ENCODE measurements at places on chromosomes 4 and X.

GRCh38 chr4:148081267-148081666 lies 349.4 kb downstream of the ARHGAP10 start:
- DNase-seq = no peak

- peak; percentile 46 for DNase-seq
Observed at GRCh38 chr4:95637043-95637600, 88.3 kb upstream of the UNC5C start.

GRCh38 chr4:24417206-24417605 lies 167.1 kb downstream of the DHX15 start:
- no peak for DNase-seq

DNA sequence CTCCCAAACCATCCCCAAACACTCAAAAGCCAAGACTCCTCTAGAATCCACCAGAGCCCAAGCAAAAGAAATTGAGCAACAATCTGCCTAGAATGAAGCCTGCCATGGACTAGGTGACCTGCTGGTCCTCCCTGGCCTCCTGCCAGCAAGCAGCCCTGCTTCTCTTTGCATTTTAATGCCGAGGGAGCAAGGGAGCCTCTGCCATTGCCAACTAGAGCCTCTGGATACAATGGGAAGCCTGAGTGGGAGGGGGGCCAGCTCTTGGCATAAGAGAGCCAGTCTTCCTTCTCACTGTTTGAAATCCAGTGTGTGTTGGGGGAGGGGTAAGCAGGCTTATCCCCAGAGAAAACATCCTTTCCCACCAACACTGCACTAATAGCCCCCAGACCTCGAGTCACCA lies 1.5 kb upstream of the GDPD2 start:
- DNase-seq = peak; percentile 16

GRCh38 chr4:81505726-81506125 lies 34.0 kb upstream of the RASGEF1B start:
- no peak for DNase-seq

DNA sequence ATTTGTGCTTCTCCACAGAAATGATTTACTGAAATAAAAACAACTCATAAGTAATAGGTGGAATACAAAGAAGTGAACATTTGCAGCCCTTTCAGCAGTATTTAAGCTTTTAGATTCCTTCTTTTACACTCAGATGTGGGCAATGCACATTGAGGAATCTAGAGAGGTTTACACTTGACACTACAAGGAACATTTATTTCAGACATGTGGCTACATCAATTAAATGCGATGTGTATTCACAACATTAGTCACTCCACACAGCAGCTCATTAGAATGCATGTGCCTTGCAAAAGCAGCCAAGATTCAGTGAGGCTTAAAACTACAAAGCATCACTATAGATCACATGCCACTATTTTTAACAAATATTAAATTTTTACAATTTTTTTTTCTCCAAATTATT lies 480.7 kb downstream of the INPP4B start:
- DNase-seq = no peak

- no peak for DNase-seq
Observed at GRCh38 chr4:69523385-69524132, 27.9 kb upstream of the UGT2B4 start.

DNA sequence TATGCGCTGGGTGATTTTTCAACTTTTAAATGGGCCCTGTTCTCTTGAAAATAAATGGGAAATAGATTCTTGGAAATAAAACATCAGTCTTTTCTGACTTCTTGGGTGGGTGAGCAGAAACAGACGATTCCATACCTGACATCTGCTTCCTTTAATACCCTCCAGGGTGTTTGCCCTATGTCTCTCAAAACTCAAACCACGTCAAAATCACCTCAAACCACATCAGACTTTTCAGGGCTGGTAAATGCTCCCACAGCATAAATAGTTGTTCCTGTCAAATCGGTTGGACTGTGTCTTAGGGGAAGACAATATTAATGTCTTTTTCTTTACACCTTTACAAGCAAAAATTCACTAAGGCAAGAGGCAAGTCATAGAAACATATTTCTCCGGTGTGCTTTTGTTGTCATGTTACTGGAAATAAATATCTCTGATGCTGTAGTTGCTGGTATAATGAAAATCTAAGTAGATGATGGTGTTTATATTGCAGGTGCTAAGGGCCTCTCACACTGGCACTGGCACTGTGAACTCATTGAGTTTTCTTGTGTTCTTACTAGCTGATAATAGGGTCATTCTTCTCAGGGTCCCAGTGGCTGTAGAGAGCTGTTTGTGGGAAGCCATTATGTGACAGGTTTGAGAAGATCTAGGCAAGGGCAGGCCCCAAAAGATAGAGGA lies 380.4 kb downstream of the RAPGEF2 start:
- no peak for DNase-seq

DNA sequence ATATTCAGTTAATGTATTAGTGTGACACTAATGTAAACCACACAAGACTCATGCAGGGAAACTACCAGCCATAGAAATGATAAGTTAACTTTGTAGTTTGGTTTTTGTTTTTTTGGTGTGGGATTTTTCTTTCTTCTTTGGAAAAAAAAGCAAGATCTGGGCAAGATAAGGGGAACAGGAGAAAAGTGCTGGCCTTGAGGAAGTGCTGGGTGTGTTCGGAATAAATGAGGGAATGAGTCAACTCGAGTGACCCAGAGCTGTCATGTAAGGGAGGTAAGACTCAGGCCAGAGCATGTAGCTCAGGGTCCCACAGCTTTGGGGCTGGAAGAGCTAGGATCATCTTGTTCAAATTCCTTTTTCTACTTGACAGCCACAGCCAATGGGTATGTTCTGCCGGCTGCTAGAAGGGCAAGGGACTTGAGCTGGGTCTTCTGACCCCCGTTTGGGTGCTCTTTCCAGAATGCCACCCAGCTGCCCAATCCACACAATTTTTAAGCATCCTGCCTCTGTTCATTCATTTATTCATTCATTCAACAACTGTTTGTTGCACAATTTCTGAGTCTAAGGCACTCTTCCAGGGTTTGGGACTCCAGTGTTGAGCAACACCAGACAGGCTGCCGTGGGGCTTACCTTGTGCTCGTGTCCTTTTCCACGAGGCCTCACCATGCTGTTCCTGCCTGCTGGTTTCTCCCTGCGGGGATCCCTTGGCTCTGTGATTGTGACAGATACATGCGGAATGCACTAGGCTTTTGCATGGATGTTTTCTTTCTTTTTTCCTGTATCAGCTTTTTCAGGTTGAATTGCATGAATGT lies 54.5 kb downstream of the CLDN34 start:
- DNase-seq = peak; percentile 53

GRCh38 chr4:33722800-33723516 lies 2521.4 kb downstream of the ARAP2 start:
- no peak for DNase-seq

DNA sequence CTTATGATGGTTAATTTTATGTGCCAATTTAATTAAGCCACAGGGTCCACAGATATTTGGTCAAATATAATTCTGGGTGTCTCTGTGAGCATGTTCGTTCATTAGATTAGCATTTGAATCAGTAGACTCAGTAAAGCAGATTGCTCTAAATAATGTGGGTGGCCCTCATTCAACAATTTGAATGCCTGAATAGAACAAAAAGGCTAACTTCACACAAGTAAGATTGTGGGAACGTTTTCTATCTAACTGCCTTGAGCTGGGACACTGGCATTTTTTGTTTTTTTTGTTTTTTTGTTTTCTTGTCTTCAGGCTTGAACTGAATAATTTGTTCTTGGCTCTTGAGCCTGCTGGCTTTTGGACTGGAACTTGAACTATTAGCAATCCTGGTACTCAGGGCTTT lies 292.4 kb upstream of the SPANXN4 start:
- DNase-seq = no peak

DNA sequence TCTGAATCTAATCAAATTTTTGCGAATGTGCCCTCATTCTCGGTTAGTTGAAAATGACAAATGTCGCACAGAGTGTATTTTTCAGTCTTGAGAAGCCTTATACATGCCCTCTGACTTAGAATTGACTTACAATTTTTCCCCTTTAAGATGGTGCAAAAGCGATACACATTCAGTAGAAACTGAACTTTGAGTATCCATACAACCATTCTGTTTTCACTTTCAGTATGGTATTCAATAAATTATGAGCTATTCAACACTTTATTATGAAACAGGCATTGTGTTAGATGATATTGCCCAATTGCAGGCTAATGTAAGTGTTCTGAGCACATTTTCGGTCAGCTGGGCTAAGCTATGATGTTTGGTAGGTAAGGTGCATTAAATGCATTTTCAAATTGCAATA lies 43.4 kb downstream of the SLC9A7 start:
- DNase-seq = no peak
